ENCODE measurements at places on chromosomes 3 and 15.

DNA sequence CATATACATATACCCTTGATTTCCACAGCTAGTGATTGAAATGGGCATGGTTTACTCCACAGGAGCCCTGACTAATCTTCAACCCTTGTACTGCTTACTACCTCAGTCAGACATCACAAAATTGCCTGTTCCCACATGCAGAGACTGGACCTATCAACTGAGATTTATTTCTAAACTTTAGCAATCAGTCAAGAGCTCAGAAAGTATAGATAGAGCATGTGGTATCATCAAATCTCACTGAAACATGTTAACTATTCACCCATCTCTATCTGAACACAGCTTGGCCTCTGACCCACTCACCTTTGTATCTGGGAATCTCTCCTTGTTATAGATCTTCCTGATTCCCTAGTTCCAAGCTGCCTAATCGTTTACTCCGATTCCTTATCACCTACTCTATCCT lies 14.6 kb downstream of the ADAM10 start:
- DNase-seq: no peak

DNA sequence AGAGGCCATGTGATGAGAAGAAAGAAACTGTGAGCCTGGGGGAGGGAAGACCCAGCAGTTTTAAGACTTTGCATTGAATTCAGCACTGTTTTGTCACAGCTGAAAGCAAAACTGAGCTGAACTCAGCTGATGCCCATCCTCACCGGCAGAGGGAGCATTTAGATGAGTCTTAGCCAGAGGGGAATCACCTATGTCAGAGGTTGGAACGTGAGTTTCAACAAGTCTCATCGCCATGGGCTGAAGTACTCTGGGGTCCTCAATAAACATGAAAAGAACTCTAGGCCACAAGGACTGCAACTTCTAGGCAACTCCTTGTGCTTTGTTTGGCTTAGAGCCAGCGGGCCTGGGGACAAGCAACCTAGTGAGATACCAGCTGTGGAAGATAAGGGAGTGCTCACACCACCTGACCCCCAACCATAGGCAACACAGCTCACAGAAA lies 324.5 kb downstream of the TBL1XR1 start:
- peak; percentile 69 for DNase-seq

- peak; percentile 94 for DNase-seq
Observed at GRCh38 chr3:49903451-49904424, at the start of gene MST1R. Gene MST1R, minus strand, starts transcription at chr3:49903873. Its CDS starts 264 bp downstream, at chr3:49903609.

DNA sequence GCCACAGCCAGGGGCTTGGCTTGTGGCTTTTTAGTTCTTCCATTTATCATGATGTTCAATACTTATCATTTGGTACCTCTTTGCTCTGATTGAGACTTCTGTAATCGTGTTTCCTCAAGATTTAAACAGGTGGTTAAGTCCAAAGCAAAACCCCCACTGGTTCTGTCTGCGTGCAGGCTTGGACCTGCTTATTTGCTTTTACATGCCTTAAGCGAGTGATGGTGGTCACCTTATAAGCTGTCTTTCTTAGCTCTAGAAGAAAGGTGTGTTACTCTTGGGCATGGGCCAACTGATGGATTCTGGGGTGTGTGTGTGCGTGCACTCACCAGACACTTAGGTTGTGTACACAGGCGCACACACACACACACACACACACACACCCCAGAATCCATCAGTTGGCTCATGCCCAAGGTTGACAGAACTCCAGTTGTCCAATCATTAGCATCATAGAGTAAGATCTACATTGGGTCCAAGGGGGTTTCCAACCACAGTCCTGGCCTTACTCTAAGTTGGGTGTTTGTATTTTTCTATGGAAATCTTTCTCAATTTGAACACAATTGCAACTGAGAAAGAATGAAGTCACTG lies 1.2 kb downstream of the MYZAP start:
- DNase-seq: no peak

DNA sequence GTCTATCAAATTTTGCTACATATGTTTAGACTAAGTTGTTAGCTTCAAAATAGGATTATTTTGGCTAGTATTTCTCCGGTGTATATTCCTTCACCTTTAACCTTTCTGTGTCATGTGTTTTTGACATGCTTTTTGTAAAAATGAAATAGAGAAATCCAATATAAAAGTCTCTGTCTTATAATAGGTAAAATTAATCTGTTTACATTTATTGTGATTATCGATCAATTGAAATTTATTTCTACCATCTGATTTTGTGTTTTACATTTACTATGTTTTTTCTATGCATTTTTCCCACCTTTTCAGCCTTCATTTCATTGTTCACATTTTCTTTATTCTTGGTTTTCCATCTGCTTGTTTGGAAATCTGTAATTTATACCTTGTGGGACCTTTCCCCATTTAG lies 11.7 kb upstream of the LHFPL4 start:
- no peak for DNase-seq

DNA sequence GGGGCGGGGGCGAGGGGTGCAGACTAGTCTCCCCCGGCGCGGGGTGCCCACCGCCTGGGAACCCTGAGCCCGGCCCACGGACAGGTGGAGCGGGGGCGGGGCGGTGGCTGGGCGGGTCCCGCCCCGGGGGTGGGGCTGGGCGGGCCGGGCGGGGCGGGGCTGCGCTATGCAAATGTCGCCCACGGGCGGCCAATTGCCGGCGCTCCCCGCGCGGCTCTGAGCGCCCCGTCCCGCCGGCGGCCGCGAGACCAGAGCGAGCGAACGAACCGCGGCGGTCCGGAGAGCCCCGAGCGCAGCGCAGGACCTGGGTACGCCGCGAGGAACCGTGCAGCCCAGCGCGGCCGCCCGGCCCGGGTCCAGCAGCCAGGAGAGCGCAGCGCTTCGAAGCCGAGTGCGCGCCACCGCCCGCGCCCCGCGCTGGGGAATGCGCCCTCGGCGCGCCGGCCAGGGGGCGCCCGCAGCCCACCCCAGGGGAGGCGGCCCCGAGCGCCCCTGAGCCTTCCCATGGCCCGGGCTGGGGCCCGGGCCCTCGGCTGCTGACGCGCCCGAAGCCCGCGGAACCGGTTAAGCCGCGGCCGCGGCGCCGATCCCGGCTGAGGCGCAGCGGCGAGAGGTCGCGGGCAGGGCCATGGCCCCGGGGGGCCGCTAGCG lies at the start of gene SEMA3F:
Gene SEMA3F (plus strand): TSS at position 485 of the 651 bp plus-strand sequence. CDS start 4,299 bp downstream, outside the sequence.
- peak; percentile 67 for DNase-seq
